Activated naive CD4-positive, alpha-beta T cell treated with Interleukin-2 at 50 U/mL for 16 hours (primary cell): ENCODE measurements at places on chromosomes 13 and 19.
A peak's percentile ranks its signal among the peaks of the same experiment; 100 is the strongest.

DNA sequence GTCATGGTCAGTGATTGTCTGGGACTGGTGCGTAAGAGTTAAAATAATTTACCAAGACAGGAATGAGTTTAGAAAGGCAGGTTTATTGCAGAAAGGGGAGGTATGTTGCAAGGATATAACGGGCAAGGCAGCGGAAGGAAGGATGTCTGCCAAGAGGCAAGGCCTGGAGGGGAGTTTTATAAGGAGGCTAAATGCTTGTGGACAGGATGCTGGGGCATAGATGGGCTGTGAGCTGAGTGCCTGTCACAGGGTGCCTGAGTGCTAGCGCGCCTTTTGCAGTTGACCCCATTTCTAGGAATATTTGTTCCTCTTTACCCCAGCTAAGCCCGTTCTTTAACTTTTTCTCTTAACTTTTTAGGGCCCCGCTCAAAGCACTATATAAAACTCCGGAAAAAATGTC, 58.7 kb downstream of the TEX26 start:
- DNase-seq: no peak

DNA sequence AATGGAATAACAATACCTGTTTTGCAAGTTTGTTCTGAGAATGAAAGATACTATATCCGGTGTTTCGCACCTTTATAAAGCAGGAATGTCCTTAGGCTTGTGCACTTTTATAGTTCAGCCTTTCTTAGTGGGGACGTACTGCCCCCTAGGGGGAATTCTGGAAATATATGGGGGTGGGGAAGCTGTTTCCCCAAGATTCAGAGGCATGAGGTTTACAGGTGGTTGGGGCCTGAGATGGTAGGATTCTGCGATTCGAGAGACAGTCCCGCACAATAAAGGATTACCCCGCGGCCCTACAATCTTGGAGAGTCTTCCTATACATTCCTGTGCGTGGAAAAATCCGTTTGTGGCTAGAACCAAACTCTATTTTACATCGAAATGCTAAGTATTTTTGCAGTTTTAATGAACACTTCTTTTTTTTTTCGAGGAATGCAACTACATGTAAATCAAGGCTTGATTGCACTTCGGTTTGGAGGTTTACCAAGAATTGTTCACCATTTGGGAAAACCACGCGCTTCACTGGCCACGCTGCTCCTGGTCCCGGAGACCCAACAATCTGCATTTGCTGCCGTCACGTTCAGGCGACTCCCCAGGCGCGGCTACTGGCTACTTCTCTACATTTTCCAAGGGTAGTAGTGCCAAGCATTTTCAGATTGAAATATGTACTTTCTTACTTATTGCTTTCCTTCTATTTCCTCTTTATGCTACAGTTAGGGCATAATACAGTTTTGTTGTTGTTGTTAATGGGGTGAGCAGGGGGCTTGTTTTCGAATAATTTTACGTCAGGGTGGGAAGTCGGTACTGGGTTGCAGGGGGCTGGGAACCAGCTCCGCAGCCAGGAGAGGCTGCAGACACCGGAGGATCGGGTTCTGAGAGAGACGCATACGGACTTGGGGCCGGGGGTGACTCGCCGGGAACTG, 830 bp downstream of the NEK5 start:
- peak; percentile 56 for DNase-seq

GRCh38 chr19:977058-977464, 7.1 kb upstream of the WDR18 start:
- DNase-seq: no peak

- no peak for DNase-seq
Observed at GRCh38 chr13:97004886-97005285, 10.6 kb upstream of the OXGR1 start.

GRCh38 chr13:112702341-112702985, 12.6 kb downstream of the ATP11A start:
- DNase-seq: no peak

GRCh38 chr19:34482380-34483250, 1.1 kb downstream of the WTIP start:
- no peak for DNase-seq

DNA sequence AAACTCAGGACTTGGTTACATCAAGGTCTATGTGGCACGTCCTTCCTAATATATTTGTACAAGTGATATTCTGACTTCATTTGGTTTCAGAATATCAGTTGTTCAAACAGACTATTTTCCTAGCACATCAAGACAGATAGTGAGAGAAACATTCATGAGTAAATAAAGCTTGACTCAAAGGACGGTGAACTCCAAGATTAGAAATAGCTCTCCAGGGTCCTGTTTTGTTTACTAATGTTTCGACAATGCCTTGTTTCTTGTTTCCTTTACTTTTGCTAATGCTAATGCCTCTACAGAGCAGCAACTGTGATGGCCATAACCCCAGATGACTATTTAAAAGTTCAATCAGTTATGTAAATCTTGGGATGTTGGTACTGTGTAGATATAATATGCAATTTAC, 313.9 kb downstream of the KLF12 start:
- no peak for DNase-seq

DNA sequence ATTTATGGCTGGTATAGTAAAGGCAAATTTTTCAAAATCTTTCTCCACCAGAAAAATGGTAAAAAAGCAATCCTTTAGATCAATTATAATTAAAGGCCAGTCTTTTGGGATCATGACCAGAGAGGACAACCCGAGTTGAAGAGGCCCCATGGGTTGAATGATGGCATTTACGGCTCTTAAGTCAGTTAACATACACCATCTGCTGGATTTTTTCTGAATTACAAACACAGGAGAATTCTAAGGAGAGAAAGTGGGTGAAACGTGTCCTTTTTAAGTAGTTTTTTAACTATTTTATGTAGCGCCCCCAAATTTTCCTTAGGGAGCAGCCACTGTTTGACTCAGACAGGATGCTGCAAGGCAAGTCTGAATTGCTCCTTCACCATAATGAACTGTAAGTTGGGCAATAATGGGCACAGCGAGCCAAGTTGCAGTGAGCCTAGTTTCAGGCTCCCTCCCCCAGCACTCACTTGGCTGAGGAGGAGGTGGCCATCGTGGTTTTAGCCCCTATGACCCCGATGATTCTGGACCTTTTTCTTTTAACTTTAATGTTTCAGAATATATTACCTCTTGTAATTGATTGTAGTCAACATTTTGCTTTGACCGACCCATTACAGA, 13.6 kb upstream of the ZNF611 start:
- no peak for DNase-seq

DNA sequence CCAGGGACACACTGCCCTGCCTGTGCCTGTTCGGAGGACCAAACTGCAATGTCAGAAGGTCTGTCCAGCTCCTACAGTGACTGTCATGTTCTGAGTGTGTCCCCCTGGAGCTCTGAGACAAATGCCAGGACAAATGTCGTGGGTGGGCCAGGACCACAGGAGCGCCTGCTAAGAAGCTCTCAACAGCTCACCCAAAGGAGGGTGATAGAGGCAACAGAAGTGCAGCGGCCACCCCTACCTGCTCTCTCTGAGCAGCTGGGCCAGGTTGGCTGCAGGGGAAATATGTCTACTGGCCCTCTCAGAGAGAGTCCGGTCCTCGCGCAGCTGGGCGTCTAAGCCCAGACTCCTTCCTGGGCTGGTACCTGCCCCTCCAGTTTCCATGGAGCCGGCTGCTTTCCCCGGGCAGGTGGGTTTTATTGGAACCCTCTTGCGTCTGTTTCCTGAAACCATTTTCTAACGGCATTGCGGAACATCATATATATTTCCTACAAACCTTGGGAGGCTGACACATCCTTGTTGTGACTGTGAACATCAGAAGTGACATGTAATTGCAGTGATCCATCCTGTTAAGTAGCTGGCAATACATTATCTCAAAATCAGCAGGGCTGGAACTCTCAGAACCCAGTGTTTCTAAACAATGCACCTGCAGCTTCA, 78.1 kb downstream of the CHST8 start:
- DNase-seq: no peak

GRCh38 chr13:63088226-63088625, 1672.6 kb upstream of the PCDH20 start:
- DNase-seq: no peak

- DNase-seq: no peak
Observed at GRCh38 chr19:5692723-5693194, 2.7 kb downstream of the RPL36 start.

DNA sequence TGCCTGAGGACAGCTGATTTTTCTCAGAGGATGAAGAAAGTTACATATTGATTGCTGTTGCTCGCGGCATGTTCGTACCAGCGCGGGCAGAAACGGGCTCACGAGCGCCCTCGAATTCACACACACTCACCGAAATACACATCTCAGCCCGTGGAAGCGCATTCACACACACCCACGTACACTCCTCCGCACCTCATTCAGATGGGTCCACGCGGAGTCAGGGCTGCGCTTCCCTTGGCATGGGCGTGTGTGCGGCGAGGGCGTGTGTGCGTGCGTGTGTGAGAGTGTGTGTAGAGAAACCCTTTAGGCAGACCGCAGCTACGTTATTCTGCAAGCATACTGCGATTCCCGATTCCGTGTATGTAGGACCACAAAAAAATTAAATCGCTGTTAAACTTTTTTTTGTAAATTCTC, 2.1 kb upstream of the PCDH17 start:
- DNase-seq: no peak

GRCh38 chr13:53463106-53463505, 434.5 kb downstream of the OLFM4 start:
- DNase-seq: no peak

DNA sequence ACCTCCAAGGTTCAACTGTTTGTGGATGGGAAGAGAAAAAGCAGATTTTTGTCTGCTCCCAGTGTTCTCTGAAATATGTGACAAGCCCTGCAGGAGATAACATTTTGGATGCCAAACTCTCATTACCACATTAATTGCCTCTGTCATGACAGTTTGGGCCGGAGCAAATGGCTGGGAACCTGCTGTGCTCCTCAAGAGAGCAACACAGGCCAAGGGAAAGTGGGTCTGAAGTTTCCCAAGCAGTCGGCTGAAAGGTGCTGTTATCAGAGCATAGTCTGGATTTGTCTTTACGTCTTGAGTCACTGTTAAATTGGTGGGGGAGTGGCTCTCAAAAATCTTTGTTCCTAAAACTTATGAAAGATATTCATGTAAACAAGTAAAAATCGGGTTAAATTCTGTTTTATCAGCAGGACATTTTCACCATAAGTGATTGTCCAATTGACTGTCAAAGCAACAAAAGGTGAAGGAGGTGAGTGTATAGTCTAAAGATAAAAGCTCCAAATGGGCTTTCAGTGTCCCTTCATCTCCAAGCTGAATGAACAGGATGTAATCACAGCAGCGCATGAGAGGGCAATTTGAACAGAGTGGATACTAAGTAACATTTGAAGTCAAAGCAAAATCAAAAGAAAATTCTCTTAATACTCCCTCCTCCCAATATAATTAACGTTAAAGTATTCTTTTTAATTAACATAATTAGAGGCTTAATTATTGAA, 844.8 kb downstream of the PCDH17 start:
- no peak for DNase-seq

DNA sequence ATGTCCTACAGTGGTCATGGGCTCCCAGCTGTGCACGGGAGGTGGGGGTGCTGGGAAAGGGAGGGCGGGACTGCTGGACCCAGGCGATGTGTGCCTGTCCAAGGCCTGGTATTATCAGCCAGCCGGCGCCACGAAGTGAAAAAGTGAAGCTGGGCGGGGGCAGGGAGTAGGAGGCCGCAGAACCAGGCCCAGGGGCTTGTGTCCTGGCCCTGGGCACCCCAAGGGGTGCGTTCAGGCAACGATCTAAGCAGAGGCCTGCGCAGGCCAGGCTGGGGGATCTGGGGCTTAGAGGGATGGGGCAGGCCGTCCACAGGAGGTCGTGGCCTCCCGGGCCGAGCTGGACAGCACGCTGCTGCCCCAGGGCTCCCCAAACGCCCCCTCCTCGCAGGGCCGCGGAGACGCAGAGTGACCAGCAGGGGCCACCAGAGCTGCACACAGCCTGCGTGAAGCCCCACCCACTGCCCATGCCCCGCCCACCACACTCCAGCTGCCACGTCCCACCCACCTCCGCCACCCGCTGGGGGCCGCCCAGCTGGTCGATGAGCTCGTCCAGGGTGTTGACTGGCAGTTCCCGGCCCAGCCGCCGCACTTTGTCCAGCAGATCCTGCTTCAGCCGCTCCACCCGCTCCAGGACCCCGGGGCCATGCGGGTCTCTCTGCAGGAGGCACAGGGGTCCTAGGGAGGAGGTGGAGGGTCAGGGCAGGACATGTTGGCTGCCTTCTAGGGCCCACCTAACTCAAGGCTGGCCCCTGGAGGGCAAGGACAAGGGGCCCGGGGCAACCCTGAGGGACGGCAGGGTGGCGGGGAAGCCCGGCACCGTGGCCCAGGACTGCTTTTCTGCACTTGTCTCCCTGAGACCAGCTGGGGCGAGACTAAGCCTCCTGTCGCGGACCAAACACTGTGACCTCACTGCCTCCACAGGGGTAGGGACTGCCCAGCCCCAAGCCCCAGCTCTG, 9.5 kb downstream of the GPX4 start:
- peak; percentile 79 for DNase-seq

DNA sequence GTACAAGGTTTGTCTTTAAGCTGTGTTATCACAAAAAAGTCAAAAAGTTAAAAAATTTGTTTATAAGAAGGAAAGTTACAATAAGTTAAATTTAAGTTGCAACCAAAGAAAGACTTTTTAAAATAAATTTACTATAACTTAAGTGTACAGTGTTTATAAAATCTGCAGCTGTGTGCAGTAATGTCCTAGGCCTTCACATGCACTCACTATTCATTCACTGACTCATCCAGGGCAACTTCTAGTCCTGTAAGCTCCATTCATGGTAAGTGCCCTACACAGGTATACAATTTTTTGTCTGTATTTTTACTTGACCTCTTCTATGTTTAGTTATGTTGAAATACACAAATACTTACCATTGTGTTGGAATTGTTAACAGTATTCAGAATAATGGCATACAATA, 667.9 kb upstream of the SLITRK5 start:
- no peak for DNase-seq

DNA sequence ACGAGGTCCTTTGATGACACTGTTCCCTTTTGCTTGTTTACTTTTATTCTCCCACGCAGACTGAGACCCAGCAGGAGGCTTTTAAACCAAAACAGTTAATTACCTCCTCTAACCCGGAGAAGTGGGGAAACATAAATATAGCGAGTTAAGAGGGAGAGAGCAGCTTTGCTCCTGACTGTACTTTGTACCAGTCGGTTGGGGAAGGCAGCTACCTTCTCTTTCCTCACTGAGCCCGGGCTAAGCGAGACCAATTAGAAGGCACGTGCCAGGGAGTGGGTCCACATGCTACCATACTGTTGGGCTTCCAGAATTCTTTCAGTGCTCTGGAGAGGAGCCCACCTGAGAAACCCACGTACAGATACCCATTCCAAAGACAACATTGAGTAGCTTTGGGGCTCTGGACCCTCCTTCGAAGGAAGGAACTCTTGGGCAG, 124.2 kb downstream of the ZIC5 start:
- DNase-seq: no peak

DNA sequence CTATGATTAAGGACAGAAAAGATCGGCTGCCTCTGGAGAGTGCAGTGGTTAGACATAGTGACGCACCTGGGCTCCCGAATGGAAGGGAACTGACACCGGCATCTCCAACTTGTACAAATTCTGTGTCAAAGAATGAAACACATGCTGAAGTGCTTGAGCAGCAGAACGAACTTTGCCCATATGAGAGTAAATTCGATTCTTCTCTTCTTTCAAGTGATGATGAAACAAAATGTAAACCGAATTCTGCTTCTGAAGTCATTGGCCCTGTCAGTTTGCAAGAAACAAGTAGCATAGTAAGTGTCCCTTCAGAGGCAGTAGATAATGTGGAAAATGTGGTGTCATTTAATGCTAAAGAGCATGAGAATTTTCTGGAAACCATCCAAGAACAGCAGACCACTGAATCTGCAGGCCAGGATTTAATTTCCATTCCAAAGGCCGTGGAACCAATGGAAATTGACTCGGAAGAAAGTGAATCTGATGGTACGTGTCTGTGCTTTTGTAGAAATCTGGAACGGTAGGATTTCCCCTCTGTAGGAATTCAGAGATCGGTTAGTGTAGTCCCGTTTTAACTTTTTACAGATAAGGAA, 16.9 kb downstream of the ERCC5 start:
- no peak for DNase-seq
